ENCODE measurements at places on chromosomes 5 and 9.

DNA sequence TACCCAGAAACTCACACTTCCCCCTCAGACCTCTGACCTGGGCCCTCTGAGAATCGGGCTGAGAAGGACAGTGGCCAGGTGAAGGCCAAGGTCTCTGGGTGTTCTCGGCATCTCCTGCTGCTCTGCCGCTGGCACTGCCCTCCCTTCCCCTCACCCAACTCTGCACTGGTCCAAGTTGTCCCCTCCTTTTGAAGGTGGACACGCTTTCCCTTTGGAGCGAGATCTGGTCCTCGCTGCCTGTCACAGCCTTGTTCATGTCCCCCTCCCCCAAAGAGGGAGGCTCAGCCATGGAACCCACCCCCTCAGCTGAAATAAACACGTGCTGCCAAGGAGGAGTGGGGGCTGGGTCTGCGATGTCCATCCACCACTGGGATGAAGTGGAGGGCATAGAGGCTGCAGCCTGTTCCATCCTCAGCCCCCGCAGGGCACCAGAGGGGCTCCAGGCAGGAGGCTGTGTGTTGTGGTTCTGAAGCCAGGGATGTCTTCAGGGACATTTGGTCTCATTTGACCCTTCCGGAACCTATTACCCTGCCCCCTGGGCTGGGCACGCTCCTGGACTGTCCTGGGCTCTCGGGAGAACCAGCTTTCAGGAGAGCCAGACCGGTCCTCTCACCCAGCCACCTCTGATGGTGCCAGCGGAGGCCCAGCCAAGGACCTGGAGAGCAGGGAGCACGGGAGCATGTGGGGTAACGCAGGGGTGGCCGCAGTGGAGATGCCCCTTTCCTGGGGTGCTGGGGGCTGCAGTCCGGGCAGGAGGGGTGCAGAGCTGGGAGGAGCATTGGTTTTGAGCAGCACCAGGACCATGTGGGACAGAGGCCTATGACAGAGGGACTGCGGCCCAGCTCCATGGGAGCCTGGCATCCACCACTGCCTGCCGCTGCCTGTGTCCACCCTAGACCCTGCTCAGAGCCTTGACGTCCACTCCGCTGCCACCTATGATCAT is 4.7 kb upstream of the LCN2 start:
- no peak for DNase-seq

GRCh38 chr9:93031629-93032430 is 26.7 kb upstream of the SUSD3 start:
- DNase-seq, result no peak

DNA sequence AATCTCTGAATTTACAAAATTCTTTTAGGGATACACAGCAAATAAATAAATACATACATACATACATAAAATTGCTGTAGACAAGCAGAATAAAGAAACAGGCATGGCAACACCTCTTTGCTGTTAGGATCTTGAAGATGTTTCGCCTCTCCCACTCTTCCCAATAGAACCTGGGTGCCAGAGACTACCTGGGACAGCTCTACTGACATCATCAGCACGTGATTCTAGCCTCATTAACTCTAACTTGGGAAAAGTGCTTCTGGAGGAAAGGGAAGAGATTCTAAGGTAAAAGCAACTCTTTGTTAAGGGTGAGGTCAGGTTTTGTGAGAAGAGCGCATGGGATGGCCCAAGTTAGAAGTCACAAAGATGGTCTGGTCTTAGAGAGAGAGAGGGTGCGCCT is 339.1 kb downstream of the RFX3 start:
- DNase-seq, result no peak

- DNase-seq, result no peak
Measured at GRCh38 chr5:156835905-156836304, 14.2 kb upstream of the PPP1R2B start.

GRCh38 chr9:102669220-102669619 is 325.9 kb upstream of the CYLC2 start:
- no peak for DNase-seq

GRCh38 chr5:127031147-127031862 is 947 bp upstream of the MARCHF3 start:
- no peak for DNase-seq

DNA sequence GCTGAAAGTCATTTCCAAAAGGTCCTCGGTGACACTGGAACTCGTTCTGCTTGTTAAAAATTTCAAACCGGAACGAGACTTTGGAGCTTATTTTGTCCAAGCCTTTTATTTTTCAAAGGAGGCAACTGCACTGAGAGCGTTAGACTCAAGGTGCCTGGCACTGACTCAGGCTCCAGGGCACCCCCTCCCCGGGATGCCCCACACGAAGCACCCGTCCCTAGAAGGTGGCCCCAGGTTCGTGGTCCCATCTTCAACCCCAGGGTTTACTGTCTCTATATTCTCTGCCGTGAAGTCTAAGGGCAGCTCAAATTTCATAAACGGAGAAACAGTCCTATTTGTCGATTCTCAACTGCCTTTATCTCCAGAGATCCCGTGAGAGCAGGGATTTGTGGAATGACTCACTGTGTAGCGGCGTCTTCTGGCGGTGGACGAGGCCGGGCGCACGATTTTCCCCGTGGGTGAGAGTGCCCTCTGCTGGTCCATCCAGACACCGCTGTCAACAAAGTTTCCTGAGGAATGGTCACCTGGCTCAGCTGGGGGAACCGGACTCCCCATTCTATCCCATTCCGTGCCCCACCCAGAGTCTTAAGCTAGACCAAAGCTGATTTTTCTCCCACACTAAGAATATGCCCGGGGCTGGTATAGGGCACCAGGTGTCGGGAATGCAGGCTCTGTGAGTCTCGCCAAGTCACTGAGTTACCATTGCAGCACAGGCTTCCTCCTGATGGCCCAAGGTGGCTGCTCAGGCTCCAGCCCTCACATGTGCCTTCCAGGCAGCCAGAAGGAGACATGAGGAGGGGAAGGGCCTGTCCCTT is 27.1 kb upstream of the SLC6A19 start:
- no peak for DNase-seq

DNA sequence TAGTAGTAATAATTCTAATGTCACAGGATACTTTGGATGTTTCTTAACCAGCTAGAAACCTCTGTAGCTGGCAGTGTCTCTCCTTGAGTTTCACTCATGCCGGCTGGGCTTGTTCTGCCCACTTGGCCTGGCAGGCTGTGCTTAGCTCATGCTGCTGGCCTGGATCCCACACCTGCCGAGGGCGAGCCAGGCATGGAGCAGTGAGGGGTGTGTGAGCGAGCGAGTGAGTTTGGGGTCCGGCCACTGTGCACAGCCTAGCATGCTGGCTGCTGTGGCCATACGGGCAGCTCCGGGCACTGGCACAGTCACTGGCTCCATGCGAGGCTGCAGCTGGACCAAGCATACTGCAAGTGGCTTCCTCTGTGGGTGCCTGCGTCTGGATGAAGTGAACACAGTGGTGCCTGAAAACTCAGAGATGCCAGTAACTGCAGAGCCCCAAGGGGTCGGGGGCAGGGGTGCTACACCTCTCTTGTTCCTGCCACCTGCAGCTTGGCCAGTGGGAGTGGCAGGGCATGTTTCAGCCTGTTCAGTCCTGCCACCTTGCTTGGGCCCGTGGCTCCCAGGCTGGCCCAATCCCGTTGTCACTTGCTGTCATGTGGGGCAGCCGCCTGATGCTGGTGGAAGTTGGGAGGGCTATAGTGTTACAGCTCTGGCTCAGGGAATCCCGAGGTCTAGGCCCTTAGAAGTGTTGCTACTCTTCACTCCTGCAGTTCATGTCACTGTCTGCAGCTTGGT is 9.9 kb downstream of the FSD1L start:
- no peak for DNase-seq

DNA sequence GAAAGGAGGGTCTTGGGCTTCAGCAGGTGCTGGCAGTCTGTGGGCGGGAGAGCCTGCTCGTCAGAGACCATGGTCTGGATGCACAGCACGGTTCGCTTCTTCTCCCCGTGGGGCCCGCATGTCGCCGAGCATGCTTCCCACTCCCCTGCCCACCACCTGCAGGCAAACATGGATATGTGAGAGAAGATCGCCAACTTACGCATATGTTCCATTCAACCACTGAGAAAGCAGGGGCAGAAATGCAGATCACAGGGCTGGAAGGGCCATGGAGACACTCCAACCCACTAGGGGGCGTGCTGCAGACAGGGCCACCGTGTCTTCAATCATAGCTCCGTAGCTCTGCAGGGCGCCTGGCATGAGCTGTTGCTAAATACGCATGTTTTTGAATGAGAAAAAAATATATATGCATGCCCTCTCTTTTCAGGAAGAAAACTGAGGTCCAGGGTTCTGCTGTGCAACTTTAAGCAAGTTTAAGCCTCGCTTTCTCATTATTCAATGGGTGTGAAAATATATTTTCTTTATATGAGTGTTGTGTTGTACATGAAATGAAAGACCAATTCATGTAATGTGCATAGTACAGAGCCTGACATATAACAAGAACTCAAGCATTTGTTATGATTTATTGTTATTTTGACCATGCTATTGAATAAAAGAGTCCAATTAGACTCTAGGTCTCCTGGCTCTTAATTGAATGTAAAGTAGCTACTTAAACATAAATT is 148.0 kb downstream of the TARS1 start:
- DNase-seq, result no peak

GRCh38 chr5:103425686-103426454 is 136.7 kb downstream of the NUDT12 start:
- no peak for DNase-seq

DNA sequence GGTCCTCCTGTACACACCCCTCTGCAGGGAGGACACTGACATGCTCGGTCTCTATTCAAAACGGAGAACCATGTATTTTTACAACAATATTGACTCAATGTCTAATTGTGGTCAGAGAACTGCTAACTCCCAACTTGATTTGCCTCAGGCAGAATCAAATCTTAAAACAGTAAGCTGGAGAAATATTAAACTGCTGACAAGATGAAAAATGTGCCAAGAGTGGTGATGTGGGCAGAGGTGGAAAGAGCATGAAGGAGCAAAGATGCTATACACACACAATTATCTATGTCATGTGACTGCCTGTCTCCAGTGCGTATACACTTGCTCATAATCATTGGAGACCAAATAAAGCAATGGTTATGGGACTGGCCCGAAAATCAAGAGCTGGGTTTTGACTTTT is 556.1 kb upstream of the ZNF608 start:
- DNase-seq, result no peak

DNA sequence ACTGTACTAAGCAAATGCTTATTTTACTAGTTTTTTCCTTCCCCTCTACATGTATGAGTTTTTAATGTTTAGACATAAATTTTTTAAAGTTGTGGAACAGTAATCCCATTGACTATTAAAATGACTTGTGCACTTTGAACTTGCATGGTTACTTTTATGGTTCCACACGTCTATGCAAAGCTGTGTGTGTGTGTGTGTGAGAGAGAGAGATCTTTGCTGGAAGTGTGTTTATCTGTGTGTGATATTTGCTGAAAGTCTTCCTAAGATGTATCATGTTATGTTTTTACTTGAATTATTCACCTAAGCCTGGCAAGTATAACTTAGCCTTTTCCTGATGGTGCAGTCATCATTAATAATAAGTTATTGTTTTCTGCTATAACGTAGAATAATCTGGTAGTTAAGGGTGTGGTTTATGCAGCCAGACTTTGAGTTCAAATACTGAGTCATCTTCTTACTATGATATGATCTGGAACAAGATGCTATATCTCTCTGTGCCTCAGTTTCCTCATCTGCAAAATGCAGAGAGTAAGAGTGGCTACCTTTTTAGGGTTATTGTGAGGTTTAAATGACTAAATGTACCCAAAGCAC is 138.6 kb downstream of the SMARCA2 start:
- no peak for DNase-seq

GRCh38 chr5:152546493-152546892 is 141.4 kb upstream of the NMUR2 start:
- no peak for DNase-seq

GRCh38 chr5:175394601-175395000 is 49.4 kb downstream of the DRD1 start:
- no peak for DNase-seq

- DNase-seq, result no peak
Measured at GRCh38 chr5:132725745-132726144, 11.6 kb downstream of the KIF3A start.

DNA sequence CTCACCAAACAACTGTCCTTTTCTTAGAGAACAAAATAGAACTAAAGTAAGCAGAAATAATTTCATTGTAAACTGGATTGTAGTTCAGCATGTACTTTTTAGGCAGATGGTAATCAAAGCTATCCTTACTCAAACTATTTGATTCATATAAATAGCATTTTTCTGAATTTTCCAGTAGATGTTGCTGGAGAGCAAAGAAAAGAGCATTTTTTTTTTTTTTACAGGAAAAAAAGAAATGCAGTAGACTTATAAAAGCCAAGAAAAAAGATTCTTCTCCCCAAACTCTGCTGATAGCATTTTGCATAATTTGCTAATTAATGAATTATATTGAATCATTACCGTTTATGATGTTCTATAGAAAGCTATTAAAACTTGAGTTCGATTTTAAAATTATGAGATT is 715.3 kb upstream of the WWC1 start:
- DNase-seq, result no peak

DNA sequence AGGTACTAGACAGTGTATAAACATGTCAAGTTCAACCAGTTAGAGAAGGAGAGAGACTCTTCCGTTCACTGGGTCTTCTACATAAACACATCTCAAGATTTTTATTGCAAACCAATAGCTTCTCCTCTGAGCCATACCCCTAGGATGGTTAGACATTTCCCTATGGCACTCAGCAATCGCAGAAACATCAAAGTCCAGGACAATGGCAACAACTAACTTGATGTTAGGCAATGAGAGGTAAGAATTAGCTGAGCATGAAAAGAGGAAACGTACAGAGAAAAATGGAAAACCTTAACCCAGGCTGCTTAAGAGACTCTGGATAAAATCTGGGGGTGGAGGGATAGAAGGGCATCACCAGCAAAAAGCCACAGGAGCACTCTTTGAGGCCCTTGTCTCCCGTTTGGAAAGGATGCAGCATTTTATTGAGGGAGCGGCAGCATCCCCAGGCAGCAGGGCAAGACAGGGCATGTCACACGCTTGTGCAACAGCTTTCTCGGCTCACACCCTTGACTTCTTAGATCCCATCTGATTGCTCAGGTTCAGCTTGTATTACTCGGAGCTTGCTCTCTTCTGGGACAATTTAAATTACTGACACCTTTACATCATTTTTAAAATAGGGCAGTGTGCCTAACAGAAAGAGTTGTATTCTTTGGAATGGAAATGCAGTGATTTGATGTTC is 8.6 kb upstream of the PSAT1 start:
- no peak for DNase-seq

DNA sequence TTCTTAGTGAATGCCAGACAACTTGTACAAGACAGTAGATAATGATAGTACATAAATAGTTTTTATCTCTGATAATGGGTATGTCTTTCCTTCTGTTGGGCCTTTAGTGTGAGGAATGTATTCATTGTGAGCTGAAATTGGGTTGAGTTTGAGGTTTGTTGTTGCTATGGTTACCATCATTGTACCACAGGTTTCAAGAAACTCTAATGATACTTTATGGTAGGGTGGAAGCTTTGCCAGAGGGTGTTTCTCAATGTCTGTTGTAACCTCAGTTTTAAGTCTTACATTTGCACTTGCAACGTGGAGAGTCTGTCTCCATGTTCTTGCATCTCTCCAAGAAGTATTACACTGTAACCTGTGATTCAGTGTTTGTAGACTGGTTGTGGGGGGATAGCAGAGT is 1550.1 kb downstream of the MAT2B start:
- DNase-seq, result no peak

- DNase-seq, result peak; percentile 26
Measured at GRCh38 chr5:150410524-150411244, 2.0 kb downstream of the CD74 start.
